Thyroid gland (tissue), 4 donors: ENCODE measurements at places on chromosomes 11 and 22. TPM values are rescaled to one million over a fixed set of nuclear protein-coding genes. Genes with fewer than 3 reads are reported as not detected.

DNA sequence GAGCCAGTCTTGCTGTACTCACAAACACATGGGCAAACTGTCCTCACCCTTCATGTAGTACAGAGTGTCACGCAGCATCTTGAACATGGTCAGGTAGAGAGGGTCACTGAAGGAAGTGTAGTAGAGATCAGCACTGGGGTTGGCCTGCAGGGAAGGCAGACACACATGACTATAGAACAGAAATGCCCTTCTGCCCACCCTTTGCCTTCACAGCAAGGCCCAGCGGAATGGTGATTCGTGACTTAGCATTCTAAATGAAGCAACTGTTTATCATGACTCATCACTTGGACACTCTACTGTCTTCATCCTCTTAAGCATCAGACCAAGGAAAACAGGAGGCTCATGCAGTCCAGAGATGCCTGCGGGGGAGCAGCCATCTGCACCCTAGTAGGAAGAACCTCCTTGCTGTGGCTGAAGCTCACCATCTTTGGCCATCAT is 33.4 kb downstream of the SERPIND1 start:
- peaks cover 63% of the 10 kb centered on the region for H3K36me3 ChIP-seq
- DNase-seq: no peak
- H3K27me3 ChIP-seq: no peaks in the 10 kb centered on the region
- no peak overlapping the region for H3K27ac ChIP-seq
- no peak overlapping the region for H3K4me3 ChIP-seq

- H3K4me1 ChIP-seq: peaks cover 11% of the 10 kb centered on the region
- no peak overlapping the region for H3K27ac ChIP-seq
- H3K4me3 ChIP-seq: no peak overlapping the region
These were observed 13.4 kb downstream of the SHANK2 start for GRCh38 chr11:71238941-71239340.

GRCh38 chr11:111792955-111793500 is 26.8 kb upstream of the PPP2R1B start:
- H3K4me3 ChIP-seq: no peak overlapping the region
- H3K36me3 ChIP-seq: no peaks in the 10 kb centered on the region
- no peak overlapping the region for H3K27ac ChIP-seq
- H3K4me1 ChIP-seq: peaks cover 3% of the 10 kb centered on the region
- DNase-seq: no peak

DNA sequence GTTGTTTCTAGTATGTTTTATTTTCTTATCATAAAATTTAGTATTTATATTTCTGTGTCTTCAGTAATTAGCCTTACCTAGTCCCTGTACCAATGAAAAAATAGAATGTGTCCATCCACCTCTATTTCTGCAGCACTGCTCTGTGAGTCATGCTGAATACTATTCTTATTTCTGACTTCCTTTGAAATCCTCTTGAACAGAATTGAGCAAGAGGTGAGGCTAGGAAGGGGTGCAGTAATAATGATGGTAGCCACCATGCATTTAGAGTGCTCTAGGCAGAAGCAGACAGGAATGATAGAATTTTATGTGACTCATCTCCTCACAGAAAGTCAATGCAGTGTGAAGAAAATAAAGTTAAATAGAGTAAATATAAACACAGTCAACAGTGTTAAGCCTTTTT is 60.0 kb downstream of the OR10A6 start:
- H3K4me1 ChIP-seq: no peaks in the 10 kb centered on the region
- DNase-seq: no peak
- no peaks in the 10 kb centered on the region for H3K36me3 ChIP-seq
- H3K27me3 ChIP-seq: no peaks in the 10 kb centered on the region
- no peak overlapping the region for H3K4me3 ChIP-seq

The DEUP1 gene
- total RNA-seq: 1.1 TPM

The OR51B5 gene
- not detected for total RNA-seq
